Stimulated activated naive B cell treated with anti-CD40 and anti-IgM and Interleukin-4, amounts not matched to agents 10 μg/mL and 1 μg/mL and 100 μg/mL, for 72 hours (primary cell): ENCODE measurements at places on chromosomes 16 and 17.

DNA sequence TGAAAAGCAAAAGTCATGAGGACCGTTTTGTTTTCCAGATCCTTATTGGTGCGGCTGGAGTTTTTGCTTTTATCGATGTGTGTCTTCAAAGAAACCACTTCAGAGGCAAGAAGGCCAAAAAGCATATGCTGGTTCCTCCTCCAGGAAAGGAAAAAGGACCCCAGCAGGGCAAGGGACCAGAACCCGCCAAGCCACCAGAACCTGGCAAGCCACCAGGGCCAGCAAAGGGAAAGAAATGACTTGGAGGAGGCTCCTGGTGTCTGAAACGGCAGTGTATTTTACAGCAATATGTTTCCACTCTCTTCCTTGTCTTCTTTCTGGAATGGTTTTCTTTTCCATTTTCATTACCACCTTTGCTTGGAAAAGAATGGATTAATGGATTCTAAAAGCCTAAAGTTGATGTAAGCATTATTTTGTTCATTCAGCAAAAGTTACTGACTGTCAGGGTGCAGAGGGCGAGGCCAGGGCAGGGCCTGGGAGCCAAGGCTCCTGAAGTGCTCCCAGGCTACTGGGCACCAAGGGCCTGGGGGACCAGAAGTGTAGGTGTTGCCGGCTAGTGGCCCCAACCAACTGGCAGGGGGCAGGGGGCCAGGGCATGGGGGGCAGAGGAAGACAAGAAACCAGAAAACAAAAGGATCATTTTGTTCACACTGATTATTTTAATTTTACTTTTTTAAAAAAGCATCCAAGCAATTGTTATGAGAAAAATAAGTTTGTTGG, 8.8 kb downstream of the CMTM2 start:
- DNase-seq: no peak

- no peak for DNase-seq
These were observed 217.0 kb upstream of the CIBAR2 start for GRCh38 chr16:85329059-85329812.

DNA sequence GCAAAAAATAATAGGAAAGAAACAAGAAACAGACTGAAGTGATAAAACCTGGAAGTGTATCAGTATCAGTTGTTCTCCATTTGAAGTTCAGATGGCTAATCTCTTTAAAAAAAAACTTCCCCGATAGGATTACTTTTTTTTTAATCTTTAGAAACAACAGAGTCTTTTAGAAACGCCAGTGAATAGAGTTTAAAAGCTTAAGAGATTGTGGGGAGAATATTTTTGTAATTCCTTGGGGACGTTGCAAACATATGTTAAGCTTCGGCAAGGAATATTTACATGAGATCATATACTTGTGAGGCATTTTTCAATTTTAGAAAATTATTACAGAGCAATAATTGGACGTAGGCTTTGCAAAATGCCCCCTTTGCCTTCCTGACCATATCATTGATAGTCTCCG, 13.2 kb downstream of the MAF start:
- no peak for DNase-seq

- no peak for DNase-seq
These were observed 68.0 kb upstream of the CBX4 start for GRCh38 chr17:79907217-79907715.

DNA sequence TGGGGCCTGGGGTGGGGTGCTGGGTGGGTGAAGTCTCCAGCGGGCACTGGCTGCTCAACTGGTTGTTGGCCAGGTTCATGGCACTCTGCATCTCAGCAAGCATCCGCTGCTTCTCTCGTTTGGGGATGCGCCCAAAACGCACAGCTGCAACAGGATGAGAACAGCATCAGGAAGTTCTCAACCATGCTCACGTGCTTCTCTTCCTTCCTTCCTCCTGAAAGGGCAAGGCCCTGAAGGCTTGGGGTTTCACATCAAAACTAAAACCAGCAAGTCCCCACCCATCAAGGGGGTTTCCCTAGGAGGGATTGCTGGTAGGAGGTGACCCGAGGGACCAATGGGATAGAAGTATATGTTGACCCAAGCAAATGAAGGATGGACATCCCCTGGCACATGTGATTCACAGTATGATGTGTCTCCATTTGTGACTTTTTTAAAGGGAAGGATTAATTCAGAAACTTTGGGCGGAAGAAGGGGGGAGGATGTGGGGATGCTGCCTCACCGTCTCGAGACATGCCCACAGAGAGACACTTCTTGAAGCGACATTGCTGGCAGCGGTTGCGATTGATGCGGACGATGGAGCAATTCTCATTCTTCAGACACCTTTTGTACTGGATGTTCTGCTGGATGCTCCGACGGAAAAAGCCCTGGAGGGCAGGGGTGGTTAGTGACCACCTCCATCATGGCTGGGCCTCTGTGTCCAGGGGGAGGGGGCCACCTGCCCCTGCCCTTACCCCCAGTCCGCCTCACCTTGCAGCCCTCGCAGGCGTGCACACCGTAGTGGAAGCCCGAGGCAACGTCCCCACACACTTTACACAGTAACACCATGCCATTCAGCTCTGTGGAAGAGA, 4.2 kb downstream of the NR1D1 start:
- DNase-seq: peak; percentile 93
